T-helper 9 cell (primary cell): ENCODE measurements at places on chromosomes 11 and 22.

- no peak for DNase-seq
Measured at GRCh38 chr11:60326955-60327354, at the start of gene MS4A6E. TSS of gene MS4A6E (plus strand) at chr11:60327255. CDS start at chr11:60334896, 7,641 bp downstream.

- no peak for DNase-seq
Measured at GRCh38 chr22:27724709-27725108, 76.8 kb downstream of the MN1 start.

DNA sequence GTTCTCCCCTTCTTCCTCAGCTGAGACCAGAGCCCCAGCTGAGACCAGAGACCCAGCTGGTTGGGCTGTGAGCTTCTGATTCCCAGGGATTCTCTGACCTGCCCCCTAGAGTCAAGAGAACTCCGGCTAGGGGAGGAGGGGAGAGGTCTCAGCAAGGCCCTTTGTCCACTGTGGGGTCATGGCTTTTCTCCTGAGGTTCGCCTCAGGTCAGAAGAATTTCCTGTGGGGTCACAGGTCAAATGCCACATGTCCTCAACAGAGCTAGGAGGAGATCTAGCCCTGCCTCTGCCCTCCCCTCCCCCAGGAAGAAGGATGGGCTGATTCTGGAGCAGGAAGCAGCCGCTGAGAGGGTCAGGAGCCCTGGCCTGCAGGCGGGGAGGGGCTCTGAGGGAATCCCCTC, 23.7 kb downstream of the HTR3A start:
- DNase-seq = no peak

- no peak for DNase-seq
Measured at GRCh38 chr11:69460540-69461257, 20.8 kb upstream of the LINC01488 start.

- DNase-seq = no peak
Measured at GRCh38 chr11:45906965-45907611, at the start of gene FREY1. TSS of gene FREY1 (minus strand) at chr11:45907271. CDS start at chr11:45907245, 26 bp downstream.

DNA sequence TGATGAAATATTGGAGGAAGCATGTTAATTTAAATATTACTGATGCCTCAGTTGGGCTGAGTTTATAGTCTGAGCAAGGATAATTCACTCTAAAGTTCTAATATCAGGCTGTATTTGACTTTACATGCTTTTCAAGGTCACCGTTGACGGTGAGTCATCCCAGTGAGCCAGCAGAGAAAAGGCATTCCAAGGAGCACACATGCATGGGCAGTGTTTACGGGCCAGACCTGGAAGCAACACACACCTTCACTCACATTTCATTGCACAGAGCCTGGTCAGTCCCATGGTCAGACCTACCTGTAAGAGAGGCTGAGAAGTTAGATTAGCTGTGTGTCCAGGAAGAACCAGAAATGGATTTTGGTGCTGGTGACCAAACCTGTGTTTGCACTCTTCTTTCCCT, 53.5 kb downstream of the COMMD9 start:
- DNase-seq = no peak

GRCh38 chr11:59800390-59801025, 10.1 kb downstream of the MRPL16 start:
- no peak for DNase-seq

DNA sequence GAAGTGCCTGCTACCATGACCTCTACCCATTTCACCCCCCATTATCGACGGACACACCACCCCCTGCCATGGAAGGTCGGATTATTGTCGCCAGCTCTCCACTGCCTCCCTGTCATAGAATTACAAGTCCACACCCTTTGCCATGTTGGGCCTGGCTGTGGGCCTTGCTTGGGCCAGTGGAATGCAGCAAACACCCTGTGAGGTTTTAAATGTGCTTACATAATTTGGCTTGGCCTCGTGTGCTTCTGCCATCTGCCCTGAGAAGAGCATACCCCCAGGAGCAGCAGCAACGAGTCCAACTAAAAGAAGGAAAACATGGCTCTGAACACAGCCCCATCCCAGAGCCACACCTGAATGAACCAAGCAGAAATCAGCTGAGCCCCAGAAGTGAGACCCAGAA, 94.1 kb upstream of the PRDM11 start:
- DNase-seq = no peak

DNA sequence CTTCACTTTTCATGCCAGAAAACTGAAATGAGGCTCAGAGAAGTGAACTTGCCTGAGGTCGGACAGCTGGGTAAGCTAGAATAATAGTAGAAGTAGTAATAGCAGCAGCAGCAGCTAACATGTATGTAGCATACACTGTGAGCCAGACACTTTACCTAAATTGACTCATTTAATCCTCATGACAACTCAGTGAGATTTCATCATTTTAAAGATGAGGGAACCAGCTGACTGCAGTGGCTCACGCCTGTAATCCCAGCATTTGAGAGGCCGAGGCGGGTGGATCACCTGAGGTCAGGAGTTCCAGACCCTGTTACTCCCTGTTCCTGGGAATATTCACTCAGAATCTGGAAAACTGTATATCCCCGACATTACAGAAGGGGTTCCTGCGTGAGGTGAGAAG, 154.5 kb downstream of the DBX1 start:
- no peak for DNase-seq

DNA sequence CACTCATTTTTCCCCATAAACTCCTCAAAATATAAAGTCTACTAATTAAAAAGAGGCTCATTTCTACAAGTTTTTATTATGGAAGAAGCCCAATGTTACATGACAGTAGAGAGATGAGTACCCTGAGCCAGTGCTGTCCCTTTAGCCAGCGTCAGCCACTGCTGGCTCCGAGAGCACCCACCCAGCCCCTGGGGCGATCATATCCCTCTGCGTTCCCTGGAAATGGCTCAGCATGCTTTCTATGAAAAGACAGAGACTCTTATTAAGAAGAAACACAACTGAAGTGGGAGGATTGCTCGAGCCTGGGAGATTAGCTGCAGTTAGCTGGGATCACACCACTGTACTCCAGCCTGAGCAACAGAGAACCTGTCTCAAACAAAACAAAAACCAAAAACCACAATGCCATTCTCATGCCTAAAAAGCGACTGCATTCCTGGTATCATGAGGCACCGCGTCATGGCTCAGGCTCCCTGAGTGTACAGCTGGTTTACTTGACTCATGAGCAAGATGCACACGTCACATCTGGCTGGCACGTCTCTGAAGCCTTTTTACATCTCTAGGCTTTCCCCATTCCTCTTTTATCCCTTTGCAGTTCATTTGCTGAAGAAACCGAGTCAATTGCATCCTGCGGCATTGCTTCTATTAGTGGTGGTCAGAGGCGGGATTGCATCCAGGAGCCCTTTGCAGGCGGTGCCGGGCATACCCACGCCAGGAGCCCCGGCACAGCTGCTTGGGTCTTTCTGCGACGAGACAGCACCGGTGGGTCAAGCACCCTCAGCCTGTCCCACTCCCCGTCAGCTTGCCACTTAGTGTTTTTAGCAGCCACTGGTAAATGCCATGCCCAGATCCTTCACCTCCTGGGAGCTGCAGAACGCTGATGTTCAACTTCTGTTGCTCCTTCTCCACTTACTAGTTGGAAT, 119.9 kb downstream of the CTTN start:
- no peak for DNase-seq

DNA sequence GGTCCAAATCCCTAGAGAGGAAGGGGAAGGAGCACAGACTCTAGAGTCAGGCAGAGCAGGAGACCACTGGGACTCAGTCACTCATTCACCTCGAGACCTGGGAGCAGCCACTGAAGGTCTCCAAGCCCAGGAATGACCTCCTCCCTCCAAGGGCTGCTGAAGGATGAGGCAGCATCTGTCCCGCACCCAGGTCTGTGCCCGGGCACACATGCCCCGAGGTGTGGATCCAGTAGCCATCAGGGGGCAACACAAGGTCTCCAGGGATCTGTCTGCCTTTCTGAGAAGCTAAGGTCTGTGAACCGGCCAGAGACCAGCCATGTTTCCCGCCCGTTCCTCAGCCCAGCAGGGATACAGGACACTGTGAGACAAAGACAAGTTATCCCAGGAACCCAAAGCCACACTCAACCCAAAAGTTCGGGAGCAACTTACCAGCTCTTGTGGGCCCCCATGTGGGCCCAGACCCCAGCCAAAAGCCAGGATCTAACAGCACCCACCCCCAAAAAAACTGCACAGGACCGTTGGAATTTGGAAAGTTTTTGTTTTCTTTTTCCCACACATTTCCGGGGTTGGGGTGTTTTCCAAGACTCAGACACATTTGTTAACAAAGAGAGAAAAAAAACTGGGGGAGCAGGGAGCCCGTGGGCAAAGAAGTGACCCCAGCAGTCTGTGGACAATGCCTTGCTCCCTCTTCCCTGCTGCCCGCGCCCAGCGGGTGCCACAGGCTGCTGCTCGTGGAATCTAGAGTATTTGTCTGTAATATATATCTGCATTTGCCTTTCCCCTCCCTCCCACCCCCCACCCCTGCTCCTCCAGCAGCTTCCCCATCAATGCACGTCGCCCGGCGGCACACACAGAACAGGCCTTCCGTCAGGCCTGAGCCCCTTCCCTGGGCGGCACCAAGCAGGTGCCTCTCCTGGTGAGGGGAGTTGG, 14.9 kb downstream of the SLC22A12 start:
- no peak for DNase-seq

- DNase-seq = no peak
Measured at GRCh38 chr11:35764417-35764816, 101.8 kb downstream of the TRIM44 start.

- no peak for DNase-seq
Measured at GRCh38 chr11:8070417-8071115, 10.4 kb upstream of the TUB start.

DNA sequence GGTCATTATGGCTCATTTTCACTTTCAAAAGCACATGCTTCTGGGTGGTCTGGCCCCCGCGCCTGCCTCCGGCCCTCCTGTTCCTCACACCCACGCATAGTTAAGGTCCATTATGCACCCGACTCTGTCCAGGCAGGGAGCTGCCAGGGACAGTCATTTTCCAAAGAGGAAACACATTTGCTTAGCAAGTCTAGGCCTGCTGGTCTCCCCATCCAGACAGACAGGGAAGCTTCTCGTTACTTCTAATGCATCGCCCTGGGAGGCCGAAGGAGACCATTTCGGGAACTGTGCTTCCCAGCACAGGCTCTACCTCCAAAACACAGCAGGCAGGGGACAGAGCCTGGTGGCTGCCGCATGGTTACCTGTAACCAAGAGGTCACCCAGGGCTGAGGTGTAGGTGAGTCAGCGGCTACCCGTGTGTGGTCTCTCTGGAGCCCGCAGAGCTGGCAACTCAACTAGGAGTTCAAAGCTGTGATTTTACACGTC, 87.1 kb upstream of the SHANK2 start:
- no peak for DNase-seq
